Hepatocyte (in vitro differentiated cells): ENCODE measurements at places on chromosomes 5 and 9. TPM values are rescaled to one million over a fixed set of nuclear protein-coding genes. Genes with fewer than 3 reads are reported as not detected.
A peak's percentile ranks its signal among the peaks of the same experiment; 100 is the strongest.

Gene IL4
- total RNA-seq, result not detected in 2 replicates

Gene CDKN2A
- total RNA-seq, result 0.76 and 0.90 TPM in 2 replicates

Gene PCDHA1
- 0.04 TPM in 1 of 2 replicates, not detected in the other for total RNA-seq

DNA sequence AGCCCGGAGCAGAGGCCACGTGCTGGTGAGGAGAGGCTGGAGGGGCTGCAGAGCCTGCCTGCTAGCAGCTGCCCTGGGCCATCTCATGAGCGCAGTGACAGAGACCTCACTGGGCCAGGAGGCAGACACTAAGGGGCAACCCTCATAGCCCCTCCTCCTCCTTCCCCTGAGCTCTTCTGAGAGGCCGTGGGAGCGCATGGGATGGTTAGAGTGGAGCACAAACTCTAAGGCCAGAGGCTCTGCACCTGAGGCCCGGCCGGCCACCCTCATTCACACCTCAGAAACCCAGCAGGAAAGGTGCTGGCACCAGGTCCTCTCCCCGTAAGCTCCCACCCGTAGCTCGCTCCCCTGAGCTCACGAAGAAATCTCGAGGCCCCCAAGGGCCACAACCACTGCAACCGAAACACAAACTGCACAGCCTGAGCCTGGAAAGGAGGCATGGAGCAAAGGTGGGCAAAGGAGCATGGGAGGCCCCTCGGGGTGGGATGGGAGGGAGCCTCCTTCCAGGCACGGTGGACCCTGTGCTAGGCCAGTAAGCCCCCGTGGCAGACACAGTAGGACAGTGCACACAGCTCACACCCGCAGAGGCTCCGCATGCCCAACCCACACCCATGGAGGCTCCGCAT, 17.7 kb downstream of the CAMSAP1 start:
- no peak for DNase-seq

DNA sequence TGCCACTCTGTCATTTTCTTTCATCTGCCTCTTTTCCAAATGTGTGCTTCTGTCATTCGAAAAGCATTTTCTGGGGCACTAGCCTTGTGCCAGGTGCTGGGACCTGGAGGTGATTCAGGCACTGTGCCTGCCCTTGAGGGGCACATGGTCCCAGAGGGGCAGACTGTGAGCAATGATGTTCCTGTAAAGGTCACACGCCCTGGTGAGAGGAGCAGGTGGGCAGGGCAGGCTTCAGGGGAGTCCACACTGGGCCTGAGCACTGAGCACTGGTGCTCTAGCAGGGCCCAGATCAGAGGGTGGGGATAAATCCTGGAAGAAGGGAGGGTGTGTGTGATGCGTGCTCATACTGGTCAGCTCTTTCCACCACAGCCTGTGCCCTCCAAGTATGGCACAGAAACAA, 77.8 kb downstream of the COL15A1 start:
- DNase-seq, result no peak

DNA sequence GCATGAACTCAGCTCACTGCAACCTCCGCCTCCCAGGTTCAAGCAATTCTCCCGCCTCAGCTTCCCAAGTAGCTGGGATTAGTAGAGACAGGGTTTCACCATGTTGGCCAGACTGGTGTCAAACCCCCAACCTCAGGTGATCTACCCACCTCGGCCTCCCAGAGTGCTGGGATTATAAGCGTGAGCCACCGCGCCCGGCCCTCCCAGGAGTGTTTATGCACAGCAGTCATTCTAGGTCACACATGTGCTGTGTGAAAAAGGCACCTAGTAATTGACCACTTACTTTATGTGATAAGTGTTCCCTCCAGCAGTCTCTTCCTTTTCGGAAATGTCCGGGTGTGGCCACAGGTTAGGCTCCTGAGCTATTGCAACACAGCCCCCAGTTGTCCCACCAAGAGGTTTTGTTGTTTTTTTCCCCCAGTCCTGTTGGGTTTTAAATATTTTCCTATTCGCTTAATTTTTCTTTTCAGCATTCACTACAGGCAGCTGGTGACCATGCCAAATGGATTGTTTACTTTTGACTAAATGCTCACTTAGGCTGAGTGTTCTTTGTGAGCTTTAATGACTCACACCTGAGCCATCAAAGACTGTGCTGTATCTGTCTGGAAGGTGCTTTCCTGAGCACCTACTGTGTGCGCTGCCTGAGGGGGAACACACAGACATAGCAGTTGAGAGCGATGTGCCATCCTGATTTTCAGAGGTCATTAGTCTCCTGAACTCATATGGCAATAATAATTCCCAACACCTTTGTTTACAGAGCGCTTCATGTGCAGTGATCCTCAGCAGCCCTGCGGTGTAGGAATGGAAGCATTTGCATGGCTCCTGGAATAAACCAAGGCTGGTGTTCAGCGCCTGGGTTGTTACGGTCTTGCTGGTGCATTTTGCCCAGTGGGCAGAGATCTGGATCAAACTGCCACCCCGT, 94.3 kb downstream of the MVB12B start:
- DNase-seq, result no peak

- DNase-seq, result no peak
These were observed 281.1 kb upstream of the ANKRD55 start for GRCh38 chr5:56514245-56514644.

DNA sequence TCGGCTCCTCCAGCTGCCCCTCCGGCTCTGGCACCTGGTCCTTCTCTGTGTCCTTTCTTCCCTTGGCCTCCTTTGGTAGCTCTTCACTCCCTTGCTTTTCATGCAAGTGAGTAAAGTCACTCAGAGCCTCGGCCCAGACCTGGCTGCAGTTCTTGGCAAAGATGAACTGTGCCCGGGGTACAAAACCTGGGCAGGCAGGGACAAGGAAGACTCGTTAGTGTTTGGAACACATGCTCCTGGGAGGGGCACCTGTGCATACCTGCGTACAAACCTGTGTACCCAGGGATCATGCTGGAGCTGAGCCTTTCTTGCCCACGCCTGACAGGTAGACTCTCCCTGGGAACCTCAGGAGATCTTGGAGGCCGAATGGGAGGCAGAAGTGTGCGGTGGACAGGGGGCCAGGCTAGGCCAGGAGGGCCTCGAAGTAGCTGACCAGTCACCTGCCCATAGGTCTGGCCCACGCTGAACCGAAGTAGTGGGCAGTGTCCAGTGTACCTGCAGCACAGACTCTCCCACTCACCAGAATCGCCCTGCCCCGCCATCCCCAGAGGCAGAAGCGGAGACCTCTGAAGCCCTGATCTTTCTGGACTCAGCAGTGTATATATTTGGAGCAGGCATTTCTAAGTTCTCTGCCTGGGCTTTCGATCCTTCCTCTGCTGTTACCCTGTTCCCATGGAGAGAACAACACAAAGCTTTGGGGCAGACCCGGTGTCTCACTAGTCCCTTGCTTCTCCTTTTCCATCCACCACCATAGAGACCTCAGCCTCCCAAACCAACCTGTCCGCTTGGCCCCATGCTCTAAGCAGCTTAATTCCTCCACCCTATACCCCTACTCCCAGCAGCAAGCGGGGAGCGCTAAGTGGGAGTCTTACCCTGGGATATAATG, 41.9 kb upstream of the TESK1 start:
- no peak for DNase-seq

GRCh38 chr5:150263801-150264621, 25.6 kb downstream of the CAMK2A start:
- peak; percentile 56 for DNase-seq

DNA sequence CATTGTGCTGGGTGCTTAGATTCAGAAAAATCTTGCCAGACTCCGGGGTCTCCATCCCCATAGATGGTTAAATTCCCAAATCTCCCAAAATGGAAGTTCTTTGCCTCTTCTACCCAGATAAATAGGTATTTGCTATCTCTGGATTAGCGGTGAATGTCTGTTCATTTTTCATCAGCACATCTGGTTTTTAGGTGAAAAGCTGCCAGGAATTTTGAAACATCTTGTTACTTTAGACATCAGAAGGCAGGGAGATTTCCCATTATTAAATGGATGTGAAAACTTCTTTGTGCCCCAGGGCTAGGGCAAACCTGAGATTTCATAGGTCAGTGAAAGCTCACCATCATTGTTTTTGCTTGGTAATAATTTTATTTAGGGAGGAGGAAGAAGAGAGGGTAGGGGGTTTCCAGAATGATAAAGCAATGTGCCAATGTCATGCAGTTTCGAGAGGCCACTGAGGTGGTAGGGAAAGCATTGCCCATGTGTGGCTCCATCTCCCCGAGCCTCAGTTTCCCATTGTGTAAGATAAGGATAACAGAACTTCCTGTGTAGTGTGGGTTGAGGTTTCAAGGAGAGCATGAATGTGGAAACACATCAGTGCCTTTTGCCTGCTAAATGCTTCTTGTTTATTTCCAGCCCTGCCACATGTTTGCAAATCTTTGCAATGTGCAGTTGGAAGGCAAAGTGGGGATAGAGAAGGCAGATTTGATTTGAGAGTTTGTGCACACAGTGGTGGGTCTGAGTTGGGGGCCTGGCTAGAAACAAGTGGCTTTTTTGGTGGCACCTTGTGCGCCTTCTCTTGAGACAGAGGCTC, 147.2 kb upstream of the KLF4 start:
- no peak for DNase-seq

- DNase-seq, result no peak
These were observed 118.7 kb upstream of the WWC1 start for GRCh38 chr5:168172760-168173223.

DNA sequence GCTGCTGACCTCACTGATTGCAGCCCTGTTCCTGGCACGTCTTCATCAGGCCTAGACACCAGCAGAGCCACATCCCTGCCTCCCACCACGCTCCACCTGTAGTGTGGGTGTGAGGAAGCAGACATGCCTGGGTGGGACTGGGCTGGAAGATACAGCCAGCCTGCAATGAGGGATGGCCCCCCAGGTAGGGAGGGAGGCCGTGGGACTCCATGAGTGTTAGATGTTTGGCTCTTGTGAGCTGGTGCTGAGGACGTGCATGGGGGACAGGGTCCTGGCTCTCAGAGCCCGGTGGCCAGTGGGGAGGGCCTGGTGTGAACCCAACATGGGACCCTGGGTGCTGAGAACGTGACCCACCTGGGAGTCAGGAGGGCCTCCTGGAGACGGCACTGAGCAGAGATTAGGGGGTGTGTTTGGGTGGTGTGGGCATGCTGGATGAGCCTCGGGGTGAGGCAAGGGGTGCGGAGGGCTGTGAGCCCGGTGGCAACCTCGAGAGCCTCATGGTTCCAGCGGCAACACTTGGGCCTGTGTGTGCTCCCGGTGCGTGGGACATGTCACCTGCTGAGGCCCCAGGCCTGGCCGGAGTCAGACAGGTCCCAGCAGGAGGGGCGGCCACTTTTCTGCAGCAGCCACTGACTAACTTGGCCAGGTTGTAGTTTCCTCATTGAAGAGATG, 87.6 kb downstream of the PHF2 start:
- DNase-seq, result no peak

- DNase-seq, result peak; percentile 92
These were observed 684 bp upstream of the PTGES2 start for GRCh38 chr9:128127990-128128835.

DNA sequence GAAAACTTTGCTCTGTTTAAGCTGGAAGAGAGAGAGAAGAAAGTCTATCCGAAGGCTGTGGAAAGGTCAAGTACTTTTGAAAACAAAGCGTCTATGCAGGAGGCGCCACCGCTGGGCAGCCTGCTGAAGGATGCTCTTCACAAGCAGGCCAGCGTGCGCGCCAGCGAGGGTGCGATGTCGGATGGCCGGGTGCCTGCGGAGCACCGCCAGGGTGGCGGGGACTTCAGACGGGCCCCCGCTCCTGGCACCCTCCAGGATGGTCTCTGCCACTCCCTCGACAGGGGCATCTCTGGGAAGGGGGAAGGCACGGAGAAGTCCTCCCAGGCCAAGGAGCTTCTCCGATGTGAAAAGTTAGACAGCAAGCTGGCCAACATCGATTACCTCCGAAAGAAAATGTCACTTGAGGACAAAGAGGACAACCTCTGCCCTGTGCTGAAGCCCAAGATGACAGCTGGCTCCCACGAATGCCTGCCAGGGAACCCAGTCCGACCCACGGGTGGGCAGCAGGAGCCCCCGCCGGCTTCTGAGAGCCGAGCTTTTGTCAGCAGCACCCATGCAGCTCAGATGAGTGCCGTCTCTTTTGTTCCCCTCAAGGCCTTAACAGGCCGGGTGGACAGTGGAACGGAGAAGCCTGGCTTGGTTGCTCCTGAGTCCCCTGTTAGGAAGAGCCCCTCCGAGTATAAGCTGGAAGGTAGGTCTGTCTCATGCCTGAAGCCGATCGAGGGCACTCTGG, 32.6 kb downstream of the CD180 start:
- no peak for DNase-seq

DNA sequence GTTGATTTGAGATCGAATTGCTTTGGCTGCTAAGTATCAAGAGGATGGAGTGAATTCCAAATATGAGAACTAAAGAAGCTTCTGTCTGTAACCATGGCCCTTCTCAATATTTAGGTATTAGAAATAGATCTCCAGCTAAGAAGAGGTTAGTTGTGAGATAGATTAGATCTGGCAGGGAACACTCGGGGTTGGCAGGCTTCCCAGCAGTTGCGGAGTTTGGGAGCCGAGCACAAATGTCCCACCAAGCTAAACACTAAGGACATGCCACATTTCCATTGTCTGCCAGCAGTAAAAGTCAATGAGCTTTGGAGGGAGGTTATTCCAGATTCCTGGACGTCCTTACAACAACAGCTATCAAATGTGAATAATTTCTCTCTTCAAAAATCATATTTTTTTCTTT, 85.8 kb downstream of the TAF11L14 start:
- no peak for DNase-seq

DNA sequence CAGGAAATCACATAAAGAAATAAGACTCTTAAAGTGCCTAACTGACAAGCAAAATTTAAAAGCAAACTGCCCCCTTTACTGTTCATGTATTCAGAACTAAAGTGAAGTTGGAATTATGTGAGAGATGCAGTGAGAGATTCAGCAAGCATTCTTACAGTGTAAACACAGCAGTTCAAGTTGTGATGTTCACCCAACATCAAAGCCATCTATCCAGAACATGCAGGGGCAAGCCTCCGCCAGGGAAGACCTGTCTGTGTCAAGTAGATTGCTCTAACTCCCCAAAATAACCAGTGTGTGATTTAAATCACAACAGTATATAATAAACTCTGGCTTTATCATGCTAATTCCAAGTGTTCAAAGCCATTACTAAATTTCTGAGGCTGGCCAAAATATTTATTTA, 233.3 kb downstream of the BNC2 start:
- DNase-seq, result no peak

- DNase-seq, result peak; percentile 79
These were observed 70.4 kb downstream of the GADD45G start for GRCh38 chr9:89675058-89675742.

GRCh38 chr5:105917189-105917588, 1753.5 kb downstream of the EFNA5 start:
- DNase-seq, result no peak

DNA sequence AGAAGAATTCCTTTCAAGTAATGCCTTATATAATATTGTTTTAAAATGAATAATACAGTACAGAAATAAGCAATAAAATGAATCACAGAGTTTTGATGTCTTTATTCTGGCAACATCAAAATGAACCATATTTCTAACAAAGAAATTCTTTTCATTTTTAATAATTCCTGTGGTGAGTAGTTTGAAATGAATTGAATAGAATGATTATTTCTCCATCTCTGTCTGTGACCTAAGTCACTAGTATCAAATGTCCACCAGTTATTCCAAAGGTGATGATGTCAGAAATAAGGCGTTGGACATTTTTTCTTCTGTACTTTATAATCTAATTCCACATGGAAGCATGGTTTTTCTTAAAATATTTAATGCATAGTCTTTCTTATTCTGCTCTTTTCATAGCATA, 106.2 kb downstream of the ADAMTSL1 start:
- DNase-seq, result no peak
